ENCODE measurements at places on chromosomes 2 and 18.

DNA sequence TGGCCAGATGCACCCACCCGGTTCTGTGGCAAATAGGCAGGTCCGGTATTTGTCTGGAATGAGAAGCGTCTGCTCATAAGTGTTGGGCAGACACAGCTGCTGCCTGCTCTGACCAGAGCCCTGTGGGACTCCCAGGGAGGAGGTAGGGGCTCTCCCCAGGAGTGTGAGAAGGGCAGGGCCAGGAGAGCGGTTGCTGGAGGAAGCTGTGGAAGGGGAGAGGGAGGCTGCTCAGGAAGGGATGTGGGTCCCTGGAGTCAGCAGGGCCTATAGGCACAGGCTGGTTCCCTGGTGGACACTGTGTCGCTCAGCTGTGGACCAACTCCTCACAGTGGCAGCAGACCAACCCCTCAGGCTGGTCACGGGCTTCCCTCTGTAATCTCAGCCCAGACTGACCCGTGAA, 109.2 kb downstream of the DYSF start:
- no peak overlapping the region for H3K4me3 ChIP-seq
- no peaks in the 10 kb centered on the region for H3K27me3 ChIP-seq
- no peaks in the 10 kb centered on the region for H3K36me3 ChIP-seq
- no peak for DNase-seq
- peaks cover 21% of the 10 kb centered on the region for H3K4me1 ChIP-seq
- no peak overlapping the region for H3K27ac ChIP-seq

DNA sequence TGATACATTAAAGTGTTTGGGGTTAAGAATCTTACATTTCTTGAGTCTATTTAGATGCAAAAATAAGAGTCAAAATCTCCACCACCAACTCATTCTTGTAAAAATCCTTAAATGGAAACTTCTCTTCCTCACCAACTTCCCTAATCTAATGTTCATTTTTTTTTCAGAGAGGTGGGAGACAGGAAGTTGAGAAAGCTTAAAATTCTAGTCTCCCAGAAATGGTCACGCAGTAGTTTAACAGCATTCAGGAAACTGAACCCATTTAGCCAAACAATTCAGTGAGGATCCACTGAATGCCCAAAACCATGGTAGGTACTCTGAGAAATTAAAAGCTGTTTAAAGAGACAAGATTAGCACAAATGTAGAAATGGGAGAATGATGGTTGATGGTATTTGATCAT, 69.0 kb downstream of the TXNL1 start:
- DNase-seq: no peak
- no peaks in the 10 kb centered on the region for H3K27me3 ChIP-seq
- H3K36me3 ChIP-seq: no peaks in the 10 kb centered on the region
- H3K4me1 ChIP-seq: no peaks in the 10 kb centered on the region

GRCh38 chr2:205721057-205721449, 38.8 kb downstream of the NRP2 start:
- H3K4me1 ChIP-seq: peaks cover 13% of the 10 kb centered on the region
- no peaks in the 10 kb centered on the region for H3K27me3 ChIP-seq
- no peak overlapping the region for H3K4me3 ChIP-seq
- H3K36me3 ChIP-seq: peaks cover 12% of the 10 kb centered on the region
- no peak for DNase-seq
- H3K27ac ChIP-seq: no peak overlapping the region

GRCh38 chr18:50848991-50849390, 29.2 kb upstream of the MRO start:
- no peaks in the 10 kb centered on the region for H3K36me3 ChIP-seq
- no peaks in the 10 kb centered on the region for H3K27me3 ChIP-seq
- H3K27ac ChIP-seq: no peak overlapping the region
- DNase-seq: no peak

GRCh38 chr2:111694700-111695101, 189.3 kb downstream of the ANAPC1 start:
- H3K4me1 ChIP-seq: peaks cover 12% of the 10 kb centered on the region
- peak overlapping the region; percentile 5 for H3K27ac ChIP-seq
- H3K27me3 ChIP-seq: no peaks in the 10 kb centered on the region

DNA sequence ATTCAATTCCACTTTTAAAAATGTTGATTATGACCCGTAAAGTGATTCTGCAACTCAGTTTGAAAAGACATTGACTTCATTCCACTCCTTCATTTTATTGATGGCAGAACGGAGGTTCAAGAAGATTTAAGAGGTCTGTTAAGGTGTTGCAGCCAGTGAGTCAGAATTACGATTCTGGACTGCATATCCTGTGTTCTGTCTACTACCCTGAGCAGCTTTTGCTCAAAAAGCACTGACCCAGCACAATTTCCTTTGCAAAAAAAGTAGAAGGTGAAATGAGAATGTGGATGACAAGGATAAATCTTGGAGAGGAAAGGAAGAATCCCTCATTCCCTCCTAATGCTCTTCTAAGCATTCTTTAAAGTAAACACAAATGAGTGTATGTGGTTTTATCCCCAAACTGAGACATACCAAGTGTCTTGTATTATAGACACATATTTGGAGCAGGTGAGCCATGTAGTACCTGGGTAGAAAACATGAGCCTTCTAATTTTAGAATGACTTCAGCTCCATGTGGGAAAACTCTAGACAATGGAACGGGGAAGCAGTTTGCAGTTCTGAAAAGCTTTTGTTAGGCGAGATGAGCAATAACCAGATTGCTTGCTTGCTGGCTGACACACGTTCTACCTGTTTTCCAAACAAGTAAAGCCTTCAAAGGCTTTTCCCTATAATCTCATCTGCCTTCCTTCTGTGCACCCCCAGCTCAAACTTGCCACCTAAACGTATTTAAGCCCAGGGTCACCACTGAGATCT, 44.7 kb downstream of the TGFA start:
- no peak overlapping the region for H3K27ac ChIP-seq
- no peak overlapping the region for H3K4me3 ChIP-seq
- H3K4me1 ChIP-seq: no peaks in the 10 kb centered on the region
- peaks cover 4% of the 10 kb centered on the region for H3K27me3 ChIP-seq
- no peaks in the 10 kb centered on the region for H3K36me3 ChIP-seq

GRCh38 chr2:126979039-126980003, 80.6 kb downstream of the TEX51 start:
- H3K27me3 ChIP-seq: peaks cover 11% of the 10 kb centered on the region
- no peaks in the 10 kb centered on the region for H3K4me1 ChIP-seq
- H3K27ac ChIP-seq: no peak overlapping the region

DNA sequence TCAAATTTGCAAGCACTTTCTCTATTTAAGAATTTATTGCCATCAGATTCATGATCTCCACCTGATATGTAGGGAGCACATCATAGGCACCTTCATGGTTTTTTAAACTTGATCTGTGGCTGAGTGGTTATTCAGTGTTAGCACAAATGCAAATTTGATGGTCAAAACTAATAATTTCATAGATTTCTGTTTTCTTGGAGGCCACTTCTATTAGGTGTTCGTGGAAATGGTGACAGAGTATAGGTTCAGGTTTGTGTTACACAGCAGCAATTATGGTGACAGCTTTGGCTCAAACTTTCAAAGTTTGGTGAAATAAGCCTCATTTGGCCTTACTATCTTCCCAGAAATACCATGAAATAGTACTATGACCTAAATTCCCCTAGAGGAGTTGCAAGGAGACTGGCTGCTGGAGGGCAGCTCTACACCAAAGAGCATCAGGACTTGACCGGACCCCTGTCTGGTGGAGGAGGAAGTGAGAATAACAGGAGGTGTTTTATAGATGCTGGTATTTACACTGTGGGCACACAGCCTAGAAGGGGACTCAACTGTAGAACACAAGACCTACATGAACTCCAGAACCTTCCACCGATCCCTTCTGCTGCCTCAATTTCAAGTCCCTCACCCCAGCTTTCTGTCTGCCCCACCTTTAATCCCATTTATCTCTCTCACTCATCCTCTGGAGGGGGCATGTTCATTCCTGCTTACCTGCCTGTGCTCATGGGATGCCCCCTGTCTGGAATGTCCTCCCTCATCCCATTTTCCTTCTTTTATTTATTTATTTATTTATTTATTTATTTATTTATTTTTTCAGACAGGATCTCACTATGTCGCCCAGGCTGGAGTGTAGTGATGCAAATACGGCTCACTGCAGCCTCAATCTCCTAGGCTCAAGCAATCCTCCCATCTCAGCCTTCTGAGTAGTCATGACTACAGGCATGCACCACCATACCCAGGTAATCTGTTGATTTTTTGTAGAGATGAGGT, 132.9 kb upstream of the SIX2 start:
- H3K36me3 ChIP-seq: no peaks in the 10 kb centered on the region
- H3K27me3 ChIP-seq: peaks cover 29% of the 10 kb centered on the region
- no peak overlapping the region for H3K4me3 ChIP-seq
- H3K4me1 ChIP-seq: no peaks in the 10 kb centered on the region
- H3K27ac ChIP-seq: no peak overlapping the region
